ENCODE measurements at places on chromosomes 1 and 21.
A peak's percentile ranks its signal among the peaks of the same experiment; 100 is the strongest.

GRCh38 chr1:36576551-36577110 is 93.9 kb upstream of the CSF3R start:
- no peak for DNase-seq

DNA sequence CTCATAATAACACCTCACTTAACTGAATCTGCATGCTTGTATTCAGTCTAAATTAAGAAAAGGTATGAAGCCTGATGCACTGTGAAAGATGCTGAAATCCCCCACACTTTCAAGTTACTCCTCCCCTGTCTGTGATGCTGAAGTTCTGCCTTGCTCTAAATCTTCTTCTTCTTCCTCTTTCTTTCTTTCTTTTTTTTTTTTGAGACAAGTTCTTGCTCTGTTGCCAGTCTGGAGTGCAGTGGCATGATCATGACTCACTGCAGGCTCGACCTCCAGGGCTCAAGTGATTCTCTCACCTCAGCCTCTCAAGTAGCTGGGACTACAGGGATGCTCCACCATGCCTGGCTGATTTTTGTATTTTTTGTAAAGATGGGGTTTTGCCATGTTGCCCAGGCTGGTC is 231.0 kb upstream of the B3GALT2 start:
- peak; percentile 13 for DNase-seq

- no peak for DNase-seq
These were observed 462.8 kb upstream of the NFIA start for GRCh38 chr1:60619581-60619980.

DNA sequence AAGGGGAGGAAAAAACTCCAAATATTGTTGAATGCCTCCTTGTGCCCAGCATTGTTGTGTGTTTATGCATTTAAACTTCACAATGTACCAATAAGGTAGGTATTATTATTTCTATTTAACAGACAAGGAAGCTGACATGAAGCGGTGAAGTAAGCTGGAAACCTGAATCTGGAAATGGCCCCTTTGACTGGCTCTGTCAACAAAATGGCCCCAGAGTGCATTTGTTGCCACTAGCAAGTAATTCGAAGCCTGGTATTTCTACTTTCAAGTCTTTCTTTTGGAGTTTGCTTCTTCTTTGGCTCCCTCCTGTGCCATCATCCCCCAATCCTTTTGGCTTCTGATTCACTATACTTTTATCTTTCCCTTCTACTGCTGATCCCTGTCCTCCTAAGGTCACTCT is 23.1 kb downstream of the CRYZL1 start:
- DNase-seq, result no peak

DNA sequence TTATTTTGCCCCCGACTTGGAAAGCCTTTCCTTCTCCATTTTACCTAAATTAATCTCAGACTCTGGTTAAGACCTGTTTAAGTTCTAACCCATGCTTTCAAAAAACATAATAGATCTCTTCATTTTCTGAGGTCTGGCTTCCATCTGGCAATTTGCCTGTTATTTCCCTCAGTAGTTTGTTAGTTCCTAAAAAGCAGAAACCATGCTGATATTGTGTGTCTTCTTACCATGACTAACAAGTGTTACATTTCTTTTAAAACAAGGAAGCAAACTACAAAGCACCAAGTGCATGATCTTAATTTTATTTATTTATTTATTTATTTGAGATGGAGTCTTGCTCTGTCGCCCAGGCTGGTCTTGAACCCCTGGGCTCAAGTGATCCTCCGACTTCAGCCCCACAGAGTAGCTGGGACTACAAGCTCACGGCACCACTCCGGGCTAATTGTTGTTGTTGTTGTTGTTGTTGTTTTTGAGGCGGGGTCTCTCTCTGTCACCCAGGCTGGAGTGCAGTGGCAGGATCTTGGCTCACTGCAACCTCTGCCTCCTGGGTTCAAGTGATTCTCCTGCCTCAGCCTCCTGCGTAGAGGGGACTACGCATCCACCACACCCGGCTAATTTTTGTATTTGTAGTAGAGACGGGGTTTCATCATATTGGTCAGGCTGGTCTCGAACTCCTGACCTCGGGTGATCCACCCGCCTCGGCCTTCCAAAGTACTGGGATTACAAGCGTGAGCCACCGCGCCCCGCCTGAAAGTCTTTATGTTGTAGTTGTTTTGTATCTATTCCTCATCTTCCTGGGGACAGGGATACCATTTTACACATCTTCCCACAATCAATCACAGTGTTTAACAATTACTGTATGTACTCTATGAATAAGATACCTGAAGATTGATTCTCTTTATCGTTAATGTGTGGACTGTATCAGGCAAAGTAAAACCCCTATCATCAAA is 1.3 kb upstream of the PATJ start:
- no peak for DNase-seq

- DNase-seq, result no peak
These were observed 201.7 kb downstream of the NRIP1 start for GRCh38 chr21:14862794-14863720.

GRCh38 chr21:38765056-38765455 is 40.7 kb upstream of the ETS2 start:
- no peak for DNase-seq

DNA sequence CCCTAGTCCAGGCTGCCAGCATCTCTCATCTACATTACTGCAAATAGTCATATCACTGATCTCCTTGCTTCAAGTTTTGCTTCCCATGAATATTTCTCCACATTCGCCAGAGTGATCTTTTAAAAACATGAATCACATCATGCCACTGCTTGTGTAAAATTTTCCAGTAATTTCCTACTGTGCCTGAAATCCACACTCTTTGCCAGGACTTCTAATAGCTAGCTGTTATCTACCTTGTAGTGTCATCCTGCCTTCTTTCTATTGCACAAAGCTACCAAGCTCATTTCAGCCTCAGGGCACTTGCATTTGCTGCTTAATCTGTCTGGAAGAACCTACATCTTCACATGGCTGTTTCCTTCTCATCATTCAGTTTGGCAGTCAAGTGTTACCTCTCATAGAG is 33.9 kb upstream of the ZNF362 start:
- DNase-seq, result no peak
